ENCODE measurements at places on chromosomes 4 and X.

DNA sequence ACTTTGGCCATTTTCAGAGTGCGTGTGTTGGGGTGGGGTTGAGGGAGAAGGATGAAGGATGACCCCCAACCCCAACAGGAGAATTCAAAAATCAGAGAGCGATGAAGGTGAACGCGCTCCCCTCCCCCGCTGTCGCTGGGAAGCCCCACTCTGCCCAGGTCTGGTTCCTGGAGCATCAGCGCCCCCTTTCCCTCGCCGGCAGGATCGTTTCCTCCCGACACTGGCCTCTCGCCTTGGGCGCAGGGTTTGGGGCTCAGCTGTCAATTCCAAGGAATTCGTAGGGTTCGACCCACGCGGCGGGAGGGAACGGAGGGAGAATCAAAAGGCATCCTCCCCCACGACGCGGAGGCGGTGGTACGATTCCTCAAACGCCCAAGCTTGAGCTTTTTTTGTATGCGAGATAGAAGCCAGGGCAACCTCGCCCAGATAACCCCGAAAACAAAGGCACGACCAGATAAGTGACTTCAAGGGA is 1.0 kb upstream of the PDGFRA start:
- DNase-seq, result no peak

DNA sequence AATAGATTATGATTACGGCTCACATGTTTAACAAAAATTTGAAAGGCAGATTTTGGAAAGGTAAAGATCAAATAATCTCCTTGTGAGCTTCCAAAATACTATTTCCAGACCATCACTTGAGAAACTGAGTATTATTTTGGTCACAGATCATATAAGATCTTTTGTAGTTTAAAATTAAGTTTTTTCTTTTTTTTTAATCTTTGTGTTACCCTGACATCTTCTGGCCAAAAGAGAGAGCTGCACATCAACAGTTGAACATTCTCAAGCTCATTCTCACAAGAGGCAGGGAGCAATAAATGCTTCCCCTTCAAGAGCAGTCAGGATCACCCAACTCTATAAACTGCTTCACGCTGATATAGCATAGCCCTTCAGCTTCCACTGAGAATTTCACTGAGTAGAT is 15.9 kb downstream of the TMEM192 start:
- DNase-seq, result no peak

- no peak for DNase-seq
Measured at GRCh38 chr4:21768349-21769310, 179.9 kb downstream of the KCNIP4 start.

DNA sequence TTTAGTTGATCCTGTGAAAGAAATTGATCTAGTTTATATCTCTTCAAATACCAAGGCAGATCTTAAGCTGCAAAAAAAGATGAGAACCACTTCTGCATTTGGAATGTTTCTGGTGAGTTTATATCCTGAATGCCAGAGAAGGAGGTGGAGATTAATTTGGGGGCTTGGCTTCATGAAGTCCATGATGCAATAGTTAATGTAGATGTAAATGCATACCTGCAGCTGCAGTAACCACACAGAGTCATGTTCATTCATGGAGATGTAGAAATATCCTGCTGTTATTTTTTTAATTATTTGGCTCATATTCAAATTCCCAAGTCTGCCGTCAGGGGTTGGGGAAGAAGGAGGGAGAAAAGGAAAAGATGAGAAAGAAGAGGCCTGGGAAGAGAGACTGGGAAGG is at the start of gene SULT1E1:
SULT1E1 (minus strand) TSS at position 94 of the 400 bp plus-strand sequence. CDS start 2,501 bp downstream, outside the sequence.
- no peak for DNase-seq

GRCh38 chr4:20422398-20422797 is 170.7 kb downstream of the SLIT2 start:
- no peak for DNase-seq

GRCh38 chrX:6041630-6042029 is 187.0 kb downstream of the NLGN4X start:
- DNase-seq, result no peak

DNA sequence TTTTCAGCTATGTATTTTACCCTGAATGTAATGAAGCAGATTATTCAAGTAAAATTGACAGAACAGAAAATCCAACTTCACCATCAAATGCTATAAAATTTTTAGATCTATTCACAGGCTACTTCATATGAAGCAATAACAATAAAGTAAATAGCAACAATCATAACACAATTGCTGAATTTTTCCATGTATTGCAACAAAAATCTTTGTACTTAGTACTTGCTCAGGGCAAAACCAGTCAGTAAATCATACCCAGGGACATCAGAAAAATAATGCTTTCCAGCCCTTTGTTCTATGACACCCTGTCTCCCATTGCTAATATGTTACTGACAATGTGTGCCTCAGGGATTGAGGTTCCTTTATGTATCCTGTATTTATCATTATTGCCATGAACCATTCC is 15.5 kb downstream of the TNIP3 start:
- DNase-seq, result no peak

GRCh38 chr4:81519856-81520255 is 48.1 kb upstream of the RASGEF1B start:
- DNase-seq, result no peak

All from left renal pelvis (tissue), 4 donors.